ENCODE measurements at places on chromosomes 3 and 15.
A peak's percentile ranks its signal among the peaks of the same experiment; 100 is the strongest.

- no peak for DNase-seq
These were observed 706 bp downstream of the DVL3 start for GRCh38 chr3:184155644-184156521.

DNA sequence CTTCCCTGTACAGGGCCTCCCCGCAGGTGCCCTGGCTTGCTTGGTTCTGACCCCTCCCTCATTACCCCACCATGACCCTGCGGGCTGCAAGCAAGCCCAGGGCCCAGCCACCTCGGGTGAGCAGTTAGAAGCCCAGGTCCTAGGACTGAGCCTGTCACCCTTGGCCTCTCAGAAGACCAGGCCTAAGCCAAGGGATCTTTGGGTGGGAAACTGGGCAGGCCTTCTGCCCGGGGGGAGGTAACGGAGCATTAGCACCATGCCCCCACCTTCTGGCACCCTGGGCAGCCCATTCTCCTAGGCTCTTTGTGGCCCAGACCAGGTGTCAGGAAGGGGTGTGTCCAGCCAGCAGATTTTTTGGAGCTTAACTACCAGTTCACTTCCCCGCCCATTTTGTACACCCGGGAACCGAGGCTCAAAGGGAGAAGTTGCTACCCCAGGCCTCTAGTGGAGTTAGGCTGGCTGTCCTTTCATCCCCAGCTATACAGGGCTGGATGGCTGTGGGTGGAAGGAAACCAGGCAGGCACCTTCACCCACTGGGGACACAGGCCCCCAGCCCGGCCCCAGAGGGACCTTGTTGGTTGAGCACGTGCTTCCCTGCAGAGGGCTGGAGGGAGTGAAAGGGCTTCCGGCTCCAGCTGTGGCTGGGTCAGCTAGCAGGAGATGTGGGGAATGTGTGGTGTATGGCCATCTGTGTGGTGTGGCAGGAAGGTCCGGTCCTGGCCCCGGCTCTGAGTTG lies 1.4 kb downstream of the CSK start:
- peak; percentile 54 for DNase-seq

- DNase-seq = no peak
These were observed 11.8 kb downstream of the CAPN7 start for GRCh38 chr3:15217841-15218267.

DNA sequence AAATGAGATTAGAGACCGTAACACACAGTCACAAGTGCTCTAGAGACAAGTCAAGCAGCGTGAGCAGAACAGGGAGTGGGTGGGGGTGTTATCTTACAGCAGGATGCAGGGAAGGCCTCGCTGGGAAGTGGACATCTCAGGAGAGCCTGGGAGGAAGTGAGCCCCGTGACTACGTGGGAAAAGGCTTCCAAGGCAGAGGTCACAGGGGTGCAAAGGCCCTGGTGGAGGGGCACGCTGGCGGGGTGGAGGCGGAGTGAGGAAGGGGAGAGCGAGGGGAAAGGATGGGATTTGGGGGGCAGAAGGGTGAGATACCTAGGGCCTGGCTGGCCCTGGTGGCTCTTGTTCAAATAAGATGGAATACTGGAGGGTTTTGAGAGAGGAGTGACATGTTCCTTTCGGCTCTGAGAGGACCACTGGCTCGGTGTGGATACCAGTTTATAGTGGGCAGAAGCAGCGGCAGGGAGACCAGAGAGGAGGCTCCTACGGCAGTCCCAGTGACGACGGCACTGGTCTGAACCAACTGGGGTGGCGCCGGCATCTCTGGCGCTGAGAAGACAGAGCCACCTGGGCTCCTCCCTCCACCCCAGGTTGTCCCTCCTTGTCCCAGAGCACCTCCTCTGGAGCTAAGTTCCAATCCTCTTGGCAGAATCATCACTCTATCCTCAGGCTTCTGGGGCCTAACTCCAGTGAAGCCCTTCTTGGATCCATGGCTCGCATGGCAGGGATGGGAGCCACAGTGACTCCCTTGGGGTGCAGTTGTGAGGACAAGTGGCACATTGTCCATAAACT lies 266.2 kb upstream of the LYSMD4 start:
- no peak for DNase-seq

DNA sequence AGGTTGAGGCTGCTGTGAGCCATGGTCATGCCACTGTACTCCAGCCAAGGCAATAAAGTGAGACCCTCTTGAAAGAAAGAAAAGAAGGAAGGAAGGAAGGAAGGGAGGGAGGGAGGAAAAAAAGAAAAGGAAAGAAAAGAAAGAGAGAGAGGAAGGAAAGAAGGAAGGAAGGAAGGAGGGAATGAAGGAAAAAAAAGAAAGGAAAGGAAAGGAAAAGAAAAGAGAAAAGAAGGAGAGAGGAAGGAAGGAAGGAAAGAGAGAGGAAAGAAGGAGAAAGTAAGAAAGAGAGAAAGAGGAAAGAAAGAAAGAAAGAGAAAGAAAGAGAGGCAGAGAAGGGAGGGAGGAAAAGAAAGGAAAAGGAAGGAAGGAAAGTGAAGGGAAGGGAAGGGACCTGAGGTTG lies 20.4 kb upstream of the ACTL6A start:
- DNase-seq = no peak

DNA sequence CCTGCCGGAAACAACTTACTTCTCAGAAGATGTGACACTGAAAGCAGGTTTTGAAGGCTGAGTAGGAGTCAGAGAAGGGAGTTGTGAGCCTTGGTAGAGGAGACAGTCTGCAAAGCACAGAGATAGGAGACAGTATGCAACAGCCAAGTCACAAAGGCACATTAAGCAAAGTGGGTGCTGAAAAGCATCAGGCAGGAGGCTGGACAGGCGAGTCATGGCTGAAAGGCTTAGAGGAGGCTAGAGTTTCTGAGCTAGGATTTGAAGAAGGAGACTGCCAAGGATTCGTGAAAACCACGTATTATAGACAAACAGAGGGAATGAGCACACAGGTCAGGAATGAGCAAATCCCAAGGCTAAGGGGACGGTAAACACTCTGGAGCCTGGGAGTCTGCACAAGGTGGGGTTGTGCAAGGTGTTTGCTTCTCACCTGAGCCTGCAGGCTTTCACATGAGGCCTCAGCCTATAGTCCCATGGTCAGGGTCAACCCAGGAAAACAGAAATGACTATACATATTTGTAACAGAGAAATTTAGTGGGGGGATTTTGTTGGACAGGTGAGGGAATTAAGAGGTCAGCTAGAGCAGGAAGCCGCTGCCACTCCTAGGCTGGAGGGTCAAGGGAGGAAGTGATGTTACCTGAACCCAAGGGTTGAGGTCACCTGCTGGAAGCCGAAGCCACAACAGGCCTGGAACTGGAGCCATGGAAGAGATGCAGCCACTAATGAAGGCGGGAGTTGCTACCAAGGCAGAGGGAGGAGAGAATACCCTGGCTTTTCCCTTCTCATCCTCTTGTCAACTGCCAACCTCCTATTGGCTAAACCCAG lies 23.1 kb upstream of the TRIM71 start:
- peak; percentile 21 for DNase-seq

DNA sequence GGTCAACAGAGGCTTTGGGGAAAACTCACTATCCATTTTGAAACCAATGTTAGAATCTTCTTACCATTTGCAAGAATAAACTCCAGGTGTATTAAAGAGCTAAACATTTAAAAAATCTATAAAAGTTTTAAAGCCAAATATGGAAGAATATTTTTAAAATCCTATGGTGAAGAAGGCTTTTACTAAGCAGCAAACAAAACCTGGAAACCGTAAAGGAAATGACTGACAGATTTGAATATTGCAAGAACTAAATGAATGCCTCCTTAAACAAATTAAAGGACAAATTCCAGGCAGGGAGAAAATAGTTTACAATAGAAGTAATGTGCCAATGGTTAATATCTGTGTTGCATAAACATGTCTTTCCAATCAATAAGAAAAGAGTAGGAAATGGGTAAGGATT lies 68.1 kb downstream of the KLF15 start:
- no peak for DNase-seq

- peak; percentile 7 for DNase-seq
These were observed 28.4 kb upstream of the TPRG1 start for GRCh38 chr3:189143321-189143720.

- no peak for DNase-seq
These were observed 7.7 kb upstream of the CX3CR1 start for GRCh38 chr3:39287216-39288164.

DNA sequence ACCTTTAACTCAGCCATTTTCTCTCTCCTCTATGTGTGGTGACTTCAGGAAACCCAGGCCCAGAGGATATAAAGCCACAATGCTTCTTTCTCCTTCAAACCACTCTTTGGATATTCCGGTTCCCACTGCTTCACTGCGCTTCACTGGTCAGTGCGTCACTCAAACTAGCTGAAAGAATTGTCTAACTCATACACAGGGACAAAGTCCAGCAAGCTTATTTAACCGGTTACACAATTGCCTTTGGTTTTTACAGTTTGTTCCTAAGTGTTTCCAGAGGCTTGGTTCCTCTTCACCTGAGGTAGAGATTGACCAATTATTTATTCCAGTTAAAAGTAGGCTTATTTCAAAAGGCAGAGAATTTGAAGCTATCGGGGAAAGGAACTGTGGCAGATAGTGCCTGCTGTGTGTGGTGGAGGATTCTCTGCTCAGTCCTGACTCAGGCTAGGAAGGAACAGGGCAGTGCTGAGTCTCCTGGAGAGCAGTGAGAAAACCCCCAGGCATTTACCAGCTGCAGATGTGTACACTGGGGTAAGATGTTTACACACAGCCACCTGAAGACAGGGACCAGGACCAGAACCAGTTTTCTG lies at the start of gene HGD:
Gene HGD (minus strand): TSS at position 145 of the 587 bp plus-strand sequence. CDS start 128 bp downstream, at position 17.
- DNase-seq = peak; percentile 20

DNA sequence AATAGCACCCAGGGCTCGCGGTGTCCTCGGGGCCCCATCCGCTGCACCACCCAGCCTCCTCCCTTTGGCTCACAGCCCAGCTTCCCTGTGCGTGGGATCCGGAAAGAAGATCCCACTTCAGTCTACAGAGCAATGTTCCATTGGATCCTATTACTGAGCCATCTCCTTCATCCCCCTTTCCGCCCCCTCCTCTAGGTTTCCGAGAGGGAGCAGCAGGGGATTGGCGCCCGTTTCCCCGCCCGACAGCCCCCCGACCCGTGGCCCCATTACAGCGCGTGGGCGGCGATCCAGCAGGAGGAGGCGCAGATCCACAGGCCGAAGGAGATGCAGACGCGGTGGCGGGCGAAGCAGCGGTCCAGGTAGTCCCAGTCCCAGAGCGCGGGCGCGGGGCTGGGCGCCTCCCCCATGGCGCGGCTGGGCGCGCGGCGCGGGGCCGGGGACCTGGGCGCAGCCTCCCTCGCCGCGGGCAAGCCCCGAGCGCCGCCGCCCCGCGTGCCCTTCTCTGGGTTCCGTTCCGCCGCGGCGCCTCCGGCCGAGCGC lies 340 bp downstream of the TMEM44 start:
- peak; percentile 38 for DNase-seq

- no peak for DNase-seq
These were observed 152.6 kb downstream of the SCAPER start for GRCh38 chr15:76752549-76752948.

DNA sequence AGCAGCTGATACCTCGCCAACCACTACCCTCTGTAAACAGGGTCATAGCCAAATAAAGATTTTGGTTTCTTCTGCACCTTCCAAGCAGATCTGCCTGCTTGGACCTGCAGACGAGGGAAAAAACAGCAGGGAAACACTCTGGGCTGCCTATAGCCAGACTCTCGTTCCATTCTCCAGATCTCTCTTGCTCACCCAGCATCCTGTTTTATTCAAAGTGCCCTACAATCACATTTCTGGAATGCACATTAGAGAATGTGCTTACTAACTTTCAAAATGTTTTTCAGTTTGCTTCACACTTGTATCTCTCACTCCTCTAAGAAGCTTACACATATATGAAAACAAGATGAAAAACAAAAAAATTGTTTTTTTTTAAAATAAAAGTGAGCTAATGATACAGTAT lies 71.4 kb downstream of the MLH1 start:
- peak; percentile 20 for DNase-seq

DNA sequence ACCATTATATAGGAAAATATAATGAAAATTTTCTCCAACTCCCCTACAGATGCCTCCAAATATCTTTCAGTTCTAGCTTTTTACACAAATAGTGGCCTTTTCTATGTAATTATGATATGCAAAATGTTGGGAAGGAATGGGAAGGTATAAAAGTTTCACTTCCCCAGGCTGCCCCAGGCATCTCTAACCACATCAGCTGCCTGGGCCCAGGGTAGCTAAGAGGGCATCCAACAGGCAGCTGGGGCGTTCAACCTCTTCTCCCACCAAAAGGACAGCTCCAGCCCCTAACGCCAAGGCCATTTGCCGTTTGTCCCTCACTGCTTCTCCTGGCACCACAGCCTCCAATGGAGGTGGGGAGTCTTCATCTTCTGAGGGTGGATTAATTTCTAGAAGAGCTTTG lies 188.1 kb upstream of the TSC22D2 start:
- DNase-seq = no peak

- no peak for DNase-seq
These were observed 54.1 kb downstream of the TMEM44 start for GRCh38 chr3:194579091-194579606.

GRCh38 chr3:100554373-100554676 lies 55.1 kb upstream of the ADGRG7 start:
- no peak for DNase-seq

- DNase-seq = no peak
These were observed 47.4 kb upstream of the SYN2 start for GRCh38 chr3:11956781-11957180.

GRCh38 chr3:58731673-58732072 lies 65.1 kb upstream of the FAM3D start:
- DNase-seq = no peak

DNA sequence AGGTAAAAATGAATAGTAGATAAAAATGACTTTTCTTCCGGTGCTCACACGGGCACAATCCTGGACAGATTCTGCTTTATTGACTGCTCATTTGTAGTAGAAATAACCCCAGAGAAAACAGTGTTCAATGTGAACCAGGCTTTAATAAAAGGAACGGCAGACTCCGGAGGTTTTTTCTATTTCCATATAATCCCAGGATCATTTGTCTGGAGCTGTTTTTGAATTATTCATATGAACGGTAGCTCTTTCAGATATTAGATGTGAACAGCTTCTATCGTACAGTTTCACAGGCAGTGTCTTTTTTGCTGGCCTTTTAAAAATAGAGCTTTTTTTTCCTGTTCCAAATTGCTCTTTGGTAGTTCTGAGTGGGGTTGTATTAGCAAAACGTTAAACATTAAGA lies 347.3 kb downstream of the MFSD1 start:
- no peak for DNase-seq

Measured in choroid plexus epithelial cell (primary cell).